NCI-H460 (cell line): ENCODE measurements at places on chromosomes 2 and 18. TPM values are rescaled to one million over a fixed set of nuclear protein-coding genes. Genes with fewer than 3 reads are reported as not detected.
A peak's percentile ranks its signal among the peaks of the same experiment; 100 is the strongest.

GRCh38 chr2:172848519-172848918, 112.9 kb downstream of the RAPGEF4 start:
- DNase-seq, result no peak

- no peak for DNase-seq
These were observed 4.9 kb downstream of the HOXD3 start for GRCh38 chr2:176161825-176162626.

DNA sequence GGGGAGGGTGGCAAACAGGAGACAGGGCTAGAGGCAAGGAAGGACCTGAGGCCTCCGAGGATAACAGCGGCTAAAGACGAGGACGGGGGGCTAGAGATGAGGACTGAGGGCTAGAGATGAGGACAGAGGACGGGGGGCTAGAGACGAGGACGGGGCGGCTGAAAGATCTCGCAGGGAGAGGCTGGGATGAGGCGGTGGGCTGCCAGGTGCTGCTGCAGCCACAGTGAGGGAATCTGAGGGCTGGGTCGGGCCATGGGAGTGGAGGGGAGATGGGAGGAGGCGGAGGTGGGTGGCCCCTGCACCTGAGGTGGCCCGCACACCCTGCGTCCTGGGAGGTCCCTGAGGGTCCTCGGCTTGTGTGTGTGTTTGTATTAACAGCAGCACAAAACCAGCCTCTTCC, 350.2 kb upstream of the SALL3 start:
- no peak for DNase-seq

GRCh38 chr2:199469514-199470360, 12.0 kb upstream of the SATB2 start:
- DNase-seq, result no peak

GRCh38 chr2:14628901-14629300, 3.6 kb upstream of the LRATD1 start:
- DNase-seq, result no peak

DNA sequence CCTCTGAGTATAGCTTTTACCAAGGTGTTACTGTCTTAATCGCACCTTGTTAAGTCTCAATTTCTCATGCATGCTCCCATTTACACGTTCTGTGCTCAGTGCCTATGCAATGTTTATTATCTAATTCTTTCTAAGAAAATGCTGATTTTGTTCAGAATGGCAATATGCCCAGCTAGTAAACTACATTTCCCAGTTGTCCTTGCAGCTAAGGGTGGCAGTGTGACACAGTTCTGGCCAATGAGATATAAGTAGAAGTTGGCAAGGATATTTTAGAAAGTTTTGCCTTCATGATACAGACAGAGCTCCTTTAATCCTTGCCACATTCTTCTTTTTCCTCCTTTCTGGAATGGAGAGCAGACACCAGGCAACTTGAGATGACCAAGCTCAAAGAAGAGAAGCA, 45.3 kb downstream of the POLE4 start:
- DNase-seq, result no peak

- DNase-seq, result no peak
These were observed 21.4 kb upstream of the GREB1 start for GRCh38 chr2:11512431-11512830.

DNA sequence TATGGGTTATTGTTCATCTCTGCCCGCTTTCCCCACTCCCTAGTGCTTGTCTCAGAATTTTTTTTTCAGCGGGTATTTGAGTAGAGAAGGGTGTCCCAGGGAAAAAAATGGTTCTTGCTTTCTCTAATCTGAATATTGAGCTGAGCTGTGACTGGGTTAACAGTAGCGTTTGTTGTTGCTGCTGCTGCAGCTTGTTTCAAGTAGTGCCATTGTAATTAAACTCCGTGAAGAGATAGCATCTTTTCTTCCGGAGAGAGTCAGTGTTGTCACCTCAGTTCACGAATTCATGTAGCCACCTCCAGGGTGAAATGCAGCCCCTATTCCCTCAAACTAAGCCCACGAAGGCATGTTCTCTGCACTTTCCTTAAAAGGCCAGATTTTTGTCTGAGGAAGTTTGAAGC, 1.5 kb upstream of the AAK1 start:
- no peak for DNase-seq

GRCh38 chr2:45928946-45929345, 277.5 kb downstream of the PRKCE start:
- DNase-seq, result no peak

DNA sequence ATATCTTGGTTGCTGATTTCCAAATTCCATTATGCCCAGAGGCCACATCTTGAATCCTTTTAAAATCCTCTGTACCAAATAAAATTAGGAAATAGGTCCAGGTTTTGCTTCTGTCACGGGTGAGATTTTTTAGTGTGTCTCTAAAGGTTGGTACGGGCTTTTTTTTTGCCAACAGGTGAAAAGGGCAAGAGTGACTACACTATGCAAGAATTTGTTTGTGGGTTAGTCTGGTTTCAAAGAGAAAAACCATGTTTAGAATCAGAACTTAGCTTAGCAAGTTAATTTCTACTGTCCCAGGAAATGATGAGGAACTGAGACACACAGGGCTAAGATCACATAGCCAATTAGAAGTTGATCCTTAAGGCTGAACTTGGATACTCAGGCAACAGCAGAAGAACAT, 41.7 kb downstream of the POLR1A start:
- DNase-seq, result no peak

- DNase-seq, result no peak
These were observed 111.5 kb downstream of the RAPGEF4 start for GRCh38 chr2:172847188-172847587.

- no peak for DNase-seq
These were observed 130.5 kb downstream of the BCL2 start for GRCh38 chr18:63189041-63189440.

- no peak for DNase-seq
These were observed 22.8 kb downstream of the EHD3 start for GRCh38 chr2:31256611-31257382.

DNA sequence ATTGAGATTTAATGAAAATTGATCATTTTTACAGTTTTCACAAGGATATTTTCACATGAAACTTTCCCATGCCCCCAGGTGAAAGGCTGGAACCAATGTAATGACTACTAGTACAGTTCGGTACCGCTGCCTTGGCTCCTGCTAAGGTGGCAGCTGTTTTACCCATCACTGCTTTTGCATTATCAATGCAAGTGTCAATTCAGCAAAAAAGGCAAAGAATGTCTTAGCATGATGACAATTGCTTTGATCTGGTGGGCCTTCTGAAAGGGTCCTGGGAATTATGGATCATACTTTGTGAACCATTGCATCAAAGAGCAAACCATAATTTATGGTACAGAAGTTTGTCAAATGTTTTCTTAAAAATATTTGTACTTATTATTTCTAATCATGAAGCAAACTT, 107.2 kb downstream of the KYNU start:
- DNase-seq, result no peak

DNA sequence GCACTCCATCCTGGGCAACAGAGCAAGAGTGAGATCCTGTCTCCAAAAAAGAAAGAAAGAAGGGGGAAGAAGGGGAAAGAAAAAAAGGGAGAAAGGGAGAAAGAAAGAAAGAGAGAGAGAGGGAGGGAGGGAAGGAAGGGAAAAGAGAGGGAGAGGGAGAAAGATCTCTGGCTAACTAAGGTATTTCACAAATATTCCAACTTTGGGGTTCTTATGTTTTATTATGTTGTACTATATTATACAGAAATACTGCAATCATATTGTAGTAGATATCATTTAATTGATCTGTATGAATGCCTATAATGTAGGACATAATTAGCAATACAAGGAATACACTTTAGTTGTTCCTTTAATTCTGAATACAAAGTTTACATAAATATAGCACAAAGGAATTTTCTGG, 70.1 kb upstream of the STAM2 start:
- no peak for DNase-seq

DNA sequence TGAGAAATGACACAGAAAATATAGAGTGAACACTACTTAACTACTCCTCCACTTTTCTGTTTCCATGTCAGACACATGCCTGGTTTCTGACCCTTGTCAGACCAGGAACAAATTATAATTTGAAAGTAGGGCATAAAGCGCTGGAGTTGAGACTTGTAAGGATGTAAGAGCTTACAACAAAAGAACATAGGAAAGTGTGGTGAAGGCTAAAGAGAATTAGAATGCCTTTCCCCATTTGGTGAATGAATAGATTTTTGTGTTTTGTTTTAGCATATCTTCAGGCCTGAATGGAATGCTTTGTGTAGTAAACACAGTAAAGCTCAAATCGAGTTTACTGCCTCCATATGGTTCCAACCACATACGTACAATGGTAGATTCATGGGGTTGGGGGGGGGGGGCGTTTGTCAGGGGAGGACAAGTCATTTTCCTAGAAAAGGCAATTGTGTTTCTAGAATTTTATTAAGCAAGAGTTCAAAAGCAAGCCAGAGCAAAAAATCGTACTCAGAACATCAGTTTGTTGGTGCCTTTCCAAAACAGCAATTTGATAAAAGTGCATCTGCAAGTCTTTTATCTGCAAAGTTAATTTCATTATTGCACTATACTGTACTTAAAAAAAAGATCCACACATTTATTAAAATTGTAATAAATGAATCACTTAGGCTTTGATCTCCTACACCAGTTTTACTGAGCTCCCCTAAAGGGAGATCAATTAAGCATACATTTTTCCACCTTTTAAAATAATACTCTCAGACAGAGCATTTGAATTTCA, 30.9 kb downstream of the NRXN1 start:
- DNase-seq, result no peak

DNA sequence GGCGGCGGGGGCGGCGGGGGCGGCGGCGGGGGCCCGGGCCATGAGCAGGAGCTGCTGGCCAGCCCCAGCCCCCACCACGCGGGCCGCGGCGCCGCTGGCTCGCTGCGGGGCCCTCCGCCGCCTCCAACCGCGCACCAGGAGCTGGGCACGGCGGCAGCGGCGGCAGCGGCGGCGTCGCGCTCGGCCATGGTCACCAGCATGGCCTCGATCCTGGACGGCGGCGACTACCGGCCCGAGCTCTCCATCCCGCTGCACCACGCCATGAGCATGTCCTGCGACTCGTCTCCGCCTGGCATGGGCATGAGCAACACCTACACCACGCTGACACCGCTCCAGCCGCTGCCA, 644 bp downstream of the ONECUT2 start:
- no peak for DNase-seq

DNA sequence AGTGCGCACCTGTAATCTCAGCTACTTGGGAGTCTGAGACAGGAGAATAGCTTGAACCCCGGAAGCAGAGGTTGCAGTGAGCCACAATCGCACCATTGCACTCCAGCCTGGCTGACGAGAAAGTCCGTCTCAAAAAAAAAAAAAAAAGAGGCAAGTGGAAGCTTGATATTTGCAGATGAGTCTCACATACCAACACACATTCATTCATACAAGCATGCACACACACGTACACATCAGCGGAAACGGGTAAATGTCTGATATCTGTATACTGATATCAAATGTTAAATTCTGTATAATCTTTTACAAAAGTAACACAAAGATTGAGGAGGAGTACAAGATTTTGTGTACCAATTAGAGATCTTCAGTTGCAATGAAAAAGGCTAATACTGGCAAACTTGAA, 47.8 kb upstream of the SPOPL start:
- DNase-seq, result no peak

DNA sequence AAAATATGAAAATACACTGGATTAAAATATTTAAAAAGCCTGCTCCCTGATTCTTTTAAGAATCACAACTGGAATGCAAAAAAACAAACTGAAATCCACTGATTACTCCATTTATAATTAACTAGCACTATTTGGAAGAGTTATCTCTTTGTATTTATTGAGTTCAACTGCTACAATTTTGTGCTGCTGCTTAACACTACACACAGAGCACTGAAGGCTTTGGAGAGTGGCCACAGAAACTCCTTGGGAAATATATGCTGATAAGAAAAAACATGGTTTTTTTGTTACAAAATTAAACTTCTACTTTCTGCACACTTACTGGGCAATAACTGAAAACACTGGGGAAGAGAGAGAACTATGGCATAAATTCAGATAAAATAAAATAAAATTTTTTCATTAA, 19.8 kb upstream of the BZW1 start:
- DNase-seq, result no peak

DNA sequence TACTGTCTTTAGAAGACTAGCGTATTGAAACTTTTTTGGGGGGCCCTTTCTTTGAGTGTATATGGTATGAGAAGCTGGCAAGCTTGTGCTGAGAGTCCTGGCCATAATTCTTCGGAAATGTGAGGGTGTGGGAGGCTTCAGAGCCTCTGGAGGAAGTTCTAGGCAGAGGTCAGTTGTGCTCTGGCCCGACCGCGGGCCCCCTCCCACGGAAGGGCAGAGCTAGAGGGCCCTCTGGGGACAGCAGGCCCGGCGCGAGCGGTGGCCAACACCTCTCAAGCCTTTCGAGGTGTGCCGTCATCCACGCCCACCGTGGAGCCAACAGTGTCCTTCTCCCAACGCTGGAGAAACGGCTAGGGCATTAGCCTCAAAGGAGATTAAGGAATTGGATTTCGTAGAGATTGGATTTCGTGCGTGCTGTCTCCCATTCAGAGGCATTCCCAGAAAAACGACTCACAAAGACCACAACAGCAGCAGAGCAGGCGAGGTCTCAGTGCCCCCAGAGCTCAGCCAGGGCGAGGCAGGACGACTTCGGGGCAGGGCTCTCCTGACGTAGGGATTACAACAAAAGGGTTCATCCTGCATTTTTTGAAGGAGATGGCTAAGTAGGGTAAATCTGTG, 2.2 kb upstream of the MTCL1 start:
- no peak for DNase-seq

DNA sequence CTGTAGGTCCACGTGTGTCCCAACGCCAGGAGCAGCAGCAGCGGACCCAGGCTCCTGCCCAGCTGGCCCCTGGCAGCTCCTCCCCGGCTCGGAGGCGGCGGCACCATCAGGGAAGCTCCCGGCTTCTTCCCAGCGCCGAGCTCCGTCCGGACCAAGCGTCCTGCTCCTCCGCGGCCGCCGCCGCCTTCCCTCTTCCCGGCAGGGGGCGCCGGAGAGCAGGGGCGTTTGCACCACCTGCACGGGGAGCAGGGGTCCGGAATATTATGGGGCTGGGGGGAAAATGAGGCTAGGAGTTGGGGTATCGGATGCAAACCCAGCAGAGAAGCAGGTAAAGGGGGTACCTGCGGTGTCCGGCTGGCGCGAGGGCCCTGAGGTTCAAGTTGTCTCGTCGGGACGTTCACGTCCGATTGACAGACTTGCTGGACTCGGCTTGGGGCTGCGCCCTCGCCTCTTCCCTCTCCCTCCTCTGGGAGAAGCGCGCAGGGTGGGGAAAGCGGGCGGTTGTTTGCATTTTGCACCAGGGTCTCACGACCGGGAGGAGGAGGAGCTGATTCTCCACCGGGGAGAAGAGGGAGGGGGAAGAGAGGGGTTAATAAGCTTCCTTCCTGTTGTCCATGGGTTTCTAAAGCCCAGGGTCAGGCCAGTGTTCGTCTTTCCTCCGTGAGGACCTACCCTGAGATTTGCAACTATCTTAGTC, at the start of gene CCBE1:
TSS of gene CCBE1 (minus strand) at position 188 of the 697 bp plus-strand sequence.
- DNase-seq, result peak; percentile 22

GRCh38 chr2:44168681-44169154, at the start of gene PPM1B:
PPM1B (plus strand) TSS chr2:44168875; CDS start chr2:44201200, 32,325 bp downstream.
- DNase-seq, result no peak

- DNase-seq, result no peak
These were observed 269.4 kb downstream of the LOXHD1 start for GRCh38 chr18:46387441-46388131.

SCG2 gene
- total RNA-seq, result 11.2 and 13.0 TPM in 2 replicates

KYNU gene
- 274 and 287 TPM in 2 replicates for total RNA-seq

AKAIN1 gene
- not detected in 2 replicates for total RNA-seq

RELCH gene
- 15.7 and 18.6 TPM in 2 replicates for total RNA-seq

HRH4 gene
- 0.12 and 0.29 TPM in 2 replicates for total RNA-seq

GIGYF2 gene
- 51.4 and 64.3 TPM in 2 replicates for total RNA-seq

UGT1A10 gene
- not detected in 2 replicates for total RNA-seq

SOX11 gene
- total RNA-seq, result 0.03 and 0.05 TPM in 2 replicates

ACADL gene
- 0.32 and 0.66 TPM in 2 replicates for total RNA-seq

ANKRD36B gene
- 11.7 and 20.4 TPM in 2 replicates for total RNA-seq

XDH gene
- total RNA-seq, result 0.47 TPM in 1 of 2 replicates, not detected in the other

ST6GAL2 gene
- total RNA-seq, result not detected in 2 replicates

MGAT4A gene
- total RNA-seq, result 1.1 and 2.7 TPM in 2 replicates
